ENCODE measurements at places on chromosomes 13 and 19.

- DNase-seq, result no peak
Observed at GRCh38 chr13:41241626-41242025, 21.8 kb downstream of the MTRF1 start.

- no peak for DNase-seq
Observed at GRCh38 chr13:84315527-84315926, 433.3 kb upstream of the SLITRK1 start.

DNA sequence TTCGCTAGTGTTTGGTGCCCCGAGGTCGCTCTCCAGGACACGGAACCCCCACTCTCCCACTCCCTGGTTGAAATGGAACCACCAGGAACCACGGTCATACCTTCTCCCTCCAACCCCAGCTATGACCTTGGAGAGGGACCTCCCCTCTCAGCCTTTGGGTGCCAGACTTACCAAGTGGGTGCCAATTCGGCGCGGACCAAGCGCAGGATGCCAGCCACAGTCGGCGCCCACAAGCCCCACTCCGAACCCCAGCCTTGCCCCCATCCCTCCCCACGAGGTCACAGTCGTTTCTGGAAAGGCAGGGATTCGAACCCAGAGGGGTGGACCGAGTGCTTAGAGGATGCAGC is 910 bp downstream of the PDE4C start:
- DNase-seq, result no peak

DNA sequence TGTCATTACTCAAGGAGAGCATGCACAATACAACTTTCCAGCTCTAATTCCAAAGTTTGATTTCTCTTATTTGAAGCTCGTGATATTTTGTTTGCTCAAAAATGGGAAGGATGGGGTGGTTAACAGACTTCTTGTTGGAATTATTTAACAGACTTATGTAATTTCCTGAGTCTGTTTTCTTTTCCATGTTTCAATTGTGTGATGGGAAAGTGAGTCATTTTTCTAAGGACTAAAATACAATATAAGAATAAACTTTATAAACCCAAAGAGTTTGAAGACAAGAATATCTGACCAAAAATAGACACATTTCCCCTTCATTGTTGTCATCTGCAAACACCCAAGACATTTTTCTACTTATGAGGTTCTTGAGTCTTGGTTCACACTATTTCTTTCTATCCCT is 211.8 kb upstream of the SLITRK5 start:
- no peak for DNase-seq

- no peak for DNase-seq
Observed at GRCh38 chr19:44010468-44010867, 7.7 kb downstream of the ZNF230 start.

GRCh38 chr13:107846642-107847041 is 368.7 kb downstream of the LIG4 start:
- DNase-seq, result no peak

GRCh38 chr13:21071924-21072323 is 10.5 kb upstream of the LATS2 start:
- DNase-seq, result no peak

DNA sequence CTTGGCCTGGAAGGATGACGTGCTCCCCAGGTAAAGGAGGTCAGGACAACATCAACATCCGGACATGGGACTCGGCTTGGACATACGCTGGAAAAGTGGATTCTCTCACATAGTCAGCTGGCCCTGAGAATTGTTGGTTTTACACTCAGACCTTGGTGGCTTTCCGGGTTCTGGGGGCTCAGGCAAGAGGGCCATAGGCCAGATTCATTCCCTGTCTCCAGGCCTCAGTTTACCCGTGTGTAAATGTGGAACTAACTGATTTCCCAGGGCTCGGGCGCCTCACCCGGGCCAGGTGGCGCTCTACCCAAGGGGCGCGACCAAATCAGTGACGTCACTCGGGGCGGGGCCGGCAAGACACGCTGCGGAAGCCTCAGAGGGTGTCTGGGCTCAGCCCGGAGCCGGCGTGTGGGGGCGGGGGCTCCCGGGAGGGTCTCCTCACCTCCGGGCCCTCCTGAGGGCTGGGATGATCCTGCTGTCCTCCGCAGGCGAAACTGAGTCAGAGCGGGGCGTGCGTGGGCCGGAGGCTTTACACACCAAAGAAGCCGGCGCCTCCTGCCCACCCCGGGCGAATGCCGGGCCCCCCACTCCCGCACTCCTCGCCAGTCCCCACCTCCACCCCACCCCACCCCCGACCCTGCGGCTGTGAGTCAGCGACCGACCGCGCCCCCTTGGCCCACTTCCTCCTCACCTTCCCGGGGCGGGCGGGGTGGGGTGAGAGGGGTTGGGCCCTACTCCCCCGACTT is 862 bp upstream of the VASP start:
- peak; percentile 96 for DNase-seq
